CD4-positive, alpha-beta T cell treated with Interleukin-2 at 100 ng/mL for 4 hours (primary cell): ENCODE measurements at places on chromosomes 5 and 9.

GRCh38 chr5:166493612-166494011, 1797.8 kb upstream of the WWC1 start:
- DNase-seq: no peak

- DNase-seq: no peak
These were observed 40.9 kb downstream of the ANKRD55 start for GRCh38 chr5:56192246-56192645.

DNA sequence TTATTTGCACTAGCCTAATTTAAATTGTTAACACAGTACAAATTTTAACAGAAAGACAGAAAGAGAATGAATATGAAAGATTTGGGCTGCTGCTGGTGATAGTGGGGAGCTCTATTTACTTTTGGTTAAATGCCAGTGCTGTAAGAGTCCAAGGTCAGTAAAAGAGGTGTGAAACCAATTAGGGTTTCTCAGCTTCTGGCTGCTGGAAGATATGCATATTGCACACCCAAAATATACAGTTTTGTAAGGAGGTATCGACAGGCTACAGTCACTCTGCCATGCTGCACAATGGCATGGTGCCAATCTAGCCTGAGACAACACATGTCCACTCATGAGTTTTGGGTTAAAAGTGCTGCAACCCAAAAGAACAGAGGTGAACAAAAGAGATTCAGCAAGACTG, 79.3 kb downstream of the PPP2R2B start:
- DNase-seq: peak; percentile 15

GRCh38 chr9:108463932-108464606, 391.7 kb downstream of the ACTL7B start:
- DNase-seq: no peak

- peak; percentile 81 for DNase-seq
These were observed 76.8 kb downstream of the STK10 start for GRCh38 chr5:172110921-172111851.

GRCh38 chr5:68345582-68345981, 130.0 kb downstream of the PIK3R1 start:
- no peak for DNase-seq

GRCh38 chr5:141941307-141941706, 16.7 kb downstream of the PCDH12 start:
- DNase-seq: no peak

- peak; percentile 67 for DNase-seq
These were observed 14.1 kb downstream of the SEMA4D start for GRCh38 chr9:89483592-89484474.

- DNase-seq: no peak
These were observed 142.0 kb downstream of the NSG2 start for GRCh38 chr5:174187481-174187880.

DNA sequence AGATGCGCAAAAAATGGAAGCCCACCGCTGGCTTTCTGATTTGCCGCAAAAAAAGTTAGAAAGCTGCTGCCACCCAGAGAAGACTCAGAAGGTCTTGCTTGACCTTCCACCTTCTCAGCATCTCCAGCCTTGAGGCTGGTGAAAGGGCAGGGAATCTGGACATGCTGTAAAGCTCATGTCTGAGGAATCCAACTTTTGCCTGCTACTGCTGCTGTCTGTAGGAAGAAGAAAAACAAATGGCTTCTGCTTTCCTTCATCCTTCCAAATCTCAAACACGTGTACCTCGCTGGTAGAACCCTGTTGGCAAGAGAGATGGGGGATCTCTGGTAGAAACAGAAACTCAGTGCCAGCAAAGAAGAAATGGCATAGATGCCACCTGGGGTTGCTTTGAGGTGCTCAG, 10.2 kb downstream of the TJP2 start:
- no peak for DNase-seq

GRCh38 chr5:105907016-105907415, 1763.7 kb downstream of the EFNA5 start:
- DNase-seq: no peak

DNA sequence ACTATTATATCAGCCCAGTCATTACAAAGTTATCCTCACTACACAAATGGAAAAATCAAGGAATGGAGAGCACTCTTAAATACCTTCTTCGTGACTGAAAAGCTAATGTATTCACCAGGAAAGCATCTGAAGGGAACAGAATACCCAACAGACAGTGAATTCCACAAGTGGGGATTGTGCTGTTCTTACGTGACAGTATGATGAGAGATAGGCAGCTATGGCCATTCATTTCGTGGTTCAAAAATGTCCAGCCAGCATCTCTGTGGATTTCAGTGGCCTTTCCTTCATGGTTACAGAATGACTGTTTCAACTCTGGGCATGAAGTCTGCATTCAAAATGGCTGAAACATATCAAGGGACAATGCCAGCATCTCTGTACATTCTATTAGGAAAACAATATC, 323.8 kb downstream of the PRELID2 start:
- no peak for DNase-seq

DNA sequence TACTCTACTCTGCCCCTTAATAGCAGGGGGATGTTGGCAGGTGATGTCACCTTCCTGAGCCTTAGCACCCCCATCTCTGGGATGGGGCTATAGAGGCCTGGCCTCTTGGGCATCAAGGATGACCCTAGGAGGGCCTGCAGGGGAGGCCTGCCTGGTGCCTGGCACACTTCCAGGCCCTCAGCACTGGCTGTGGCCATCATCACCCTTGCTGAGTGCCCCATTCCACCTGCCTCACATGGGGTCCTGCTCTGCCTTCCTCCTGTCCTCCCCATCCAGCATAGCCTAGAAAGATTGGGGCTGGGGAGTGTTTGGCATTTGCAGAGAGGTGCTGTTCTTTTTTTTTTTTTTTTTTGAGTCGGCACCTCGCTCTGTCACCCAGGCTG, 17.7 kb upstream of the PHYHD1 start:
- DNase-seq: no peak

DNA sequence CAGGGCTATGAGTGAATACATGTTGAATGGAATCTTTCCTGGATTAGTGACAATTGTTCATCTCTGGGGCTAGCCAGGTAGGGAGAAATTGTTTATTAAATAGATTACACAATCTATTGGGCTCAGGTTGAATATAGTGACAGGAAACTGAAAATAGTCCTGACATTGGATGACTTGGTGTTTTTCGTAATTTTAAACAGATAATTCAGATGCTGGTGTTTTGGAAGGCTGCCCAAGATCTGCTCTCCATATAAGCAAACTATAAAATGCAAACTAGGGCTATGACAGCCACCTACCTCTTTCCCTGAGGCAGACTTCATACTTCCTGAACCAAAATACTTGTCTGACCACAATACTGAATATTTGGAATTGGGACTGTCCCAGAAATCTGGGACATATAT, 99.1 kb downstream of the ENC1 start:
- no peak for DNase-seq

DNA sequence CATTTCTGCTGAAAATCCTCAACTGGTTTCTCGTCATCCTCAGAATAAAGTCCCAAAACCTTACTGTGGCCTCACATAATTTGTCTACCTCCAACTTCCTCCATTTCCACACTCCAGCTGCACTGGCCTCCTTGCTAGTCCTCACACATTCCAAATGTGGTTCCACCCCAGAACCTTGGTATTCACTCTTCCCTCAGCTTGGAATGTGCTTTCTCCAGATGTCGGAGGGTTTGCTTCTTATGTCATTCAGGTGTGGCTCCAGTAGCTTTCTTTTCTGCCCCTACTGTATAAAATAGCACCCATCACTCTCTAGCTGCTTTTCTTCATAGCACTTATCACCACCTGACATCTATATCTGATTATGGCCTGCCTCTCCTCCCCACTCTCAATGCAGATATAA, 102.5 kb upstream of the IFNK start:
- no peak for DNase-seq

DNA sequence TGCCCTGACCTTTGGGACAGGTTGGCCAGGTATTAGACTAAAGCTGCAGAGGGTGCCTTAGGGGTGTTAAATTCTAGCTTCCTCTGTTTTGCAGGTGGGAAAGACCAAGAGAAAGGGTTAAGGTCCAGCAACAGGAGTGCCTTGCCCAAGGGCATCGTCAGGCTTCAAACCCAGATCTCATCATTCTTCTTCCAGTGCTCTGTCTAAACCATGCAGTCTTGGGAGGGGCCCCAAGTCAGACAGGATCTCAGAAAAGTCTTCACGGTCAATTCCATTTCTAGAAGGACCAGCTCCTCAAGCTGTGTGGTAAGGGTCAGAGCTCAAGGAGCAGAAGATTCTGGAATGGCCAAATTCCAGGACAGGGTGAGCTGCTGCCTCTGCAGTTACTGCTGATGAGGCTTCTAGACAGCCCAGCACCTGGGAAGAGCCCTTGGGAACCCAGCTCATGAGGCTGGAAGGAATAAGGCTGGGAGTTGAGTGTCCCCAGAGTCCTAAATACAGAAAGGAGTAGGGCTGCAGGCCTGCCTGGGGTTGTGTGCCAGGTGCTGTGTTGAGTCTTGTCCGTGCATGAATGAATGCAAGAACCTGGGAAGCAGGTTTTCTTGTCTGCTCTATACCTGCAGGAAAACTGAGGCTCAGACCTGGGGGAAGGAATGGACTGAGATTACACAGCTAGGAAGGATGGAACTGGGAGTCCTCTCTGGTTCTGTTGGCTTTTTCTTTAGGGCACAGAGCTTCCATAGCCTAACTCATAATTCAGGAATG, 69.3 kb downstream of the WWC1 start:
- DNase-seq: no peak

- no peak for DNase-seq
These were observed 61.0 kb upstream of the RAD23B start for GRCh38 chr9:107222020-107222522.

- no peak for DNase-seq
These were observed 296.3 kb downstream of the KCNN2 start for GRCh38 chr5:114658194-114658593.

DNA sequence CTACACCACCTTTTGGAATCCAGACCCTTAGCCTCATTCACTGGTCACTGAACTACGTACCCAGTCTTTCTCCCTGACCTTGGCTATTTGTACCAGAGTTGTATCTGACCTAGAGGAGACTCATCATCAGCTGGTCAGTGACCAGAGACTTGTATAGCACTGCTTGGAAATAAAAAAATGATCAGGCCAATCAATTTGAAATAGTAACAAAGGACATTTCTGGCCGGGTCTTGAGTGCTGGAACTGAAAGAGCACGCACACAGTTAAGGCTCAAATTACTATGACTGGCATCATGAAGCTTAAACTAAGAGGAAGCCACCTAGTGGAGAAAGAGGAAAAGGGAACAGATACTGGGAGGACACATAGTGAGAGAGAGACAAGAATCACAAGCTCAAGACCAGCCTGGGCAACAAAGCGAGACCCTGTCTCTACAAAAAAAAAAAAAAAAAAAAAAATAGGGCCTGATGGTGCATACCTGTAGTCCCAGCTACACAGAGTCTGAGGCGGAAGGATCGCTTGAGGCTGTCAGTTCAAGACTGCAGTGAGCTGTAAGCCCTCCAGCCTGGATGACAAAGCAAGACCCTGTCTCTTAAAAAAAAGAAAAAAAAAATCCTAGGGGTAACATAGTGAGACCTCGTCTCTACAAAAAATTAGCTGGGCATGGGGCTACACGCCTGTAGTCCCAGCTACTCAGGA, 12.8 kb upstream of the SRP19 start:
- peak; percentile 68 for DNase-seq

GRCh38 chr5:58143727-58144126, 316.2 kb downstream of the PLK2 start:
- DNase-seq: no peak

DNA sequence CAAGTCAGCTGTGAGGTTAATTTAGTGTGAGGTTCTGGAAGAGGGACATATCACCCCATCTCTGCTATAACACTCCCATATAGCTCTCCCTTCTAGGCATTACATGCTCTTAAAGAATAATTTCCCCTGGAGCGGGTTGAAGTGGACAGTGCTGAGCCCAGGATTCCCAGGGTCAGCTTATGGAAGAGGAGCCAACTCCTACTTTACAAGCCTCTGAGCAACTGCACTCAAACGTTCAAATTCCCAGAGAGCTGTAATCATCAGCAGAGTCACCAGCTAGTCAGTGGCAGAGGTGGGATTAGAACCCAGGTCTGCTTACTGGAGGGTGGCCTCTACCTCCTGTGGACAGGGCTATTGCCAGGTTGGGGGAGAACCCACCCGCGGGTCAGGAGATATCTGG, 1.4 kb downstream of the NEURL1B start:
- DNase-seq: no peak

GRCh38 chr5:140399979-140400729, 1.5 kb upstream of the ANKHD1 start:
- DNase-seq: no peak

DNA sequence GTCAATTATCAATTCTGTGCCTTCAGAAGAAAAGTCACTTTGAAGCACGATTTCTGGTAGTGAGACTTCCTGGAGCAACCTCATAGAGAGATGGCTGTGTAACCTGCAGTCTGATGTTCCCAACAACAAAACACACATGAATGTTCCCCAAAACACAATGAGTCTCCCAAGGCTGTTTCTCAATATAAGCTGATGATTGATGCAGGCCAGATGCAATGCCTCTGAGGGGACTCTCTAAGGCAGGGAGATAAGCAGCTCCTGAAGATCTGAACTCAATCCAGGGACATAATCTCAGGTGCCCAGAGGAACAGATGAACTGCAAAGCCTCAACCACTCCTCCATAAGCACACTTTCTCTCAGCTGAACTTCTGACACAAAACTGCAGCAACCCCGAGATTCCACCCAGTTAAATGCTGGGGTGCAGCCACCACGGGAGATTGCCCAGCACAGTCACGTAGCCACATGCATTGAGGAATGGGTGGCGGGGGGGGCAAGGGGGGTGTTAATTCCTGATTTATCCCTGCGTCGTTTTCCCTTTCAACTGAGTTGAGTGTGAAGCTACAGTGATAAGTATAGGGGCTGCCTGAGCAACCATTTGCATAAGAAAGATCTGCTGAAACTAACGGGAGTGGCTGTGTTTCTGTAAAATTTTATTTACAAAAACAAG, 122.7 kb upstream of the RASEF start:
- DNase-seq: no peak

DNA sequence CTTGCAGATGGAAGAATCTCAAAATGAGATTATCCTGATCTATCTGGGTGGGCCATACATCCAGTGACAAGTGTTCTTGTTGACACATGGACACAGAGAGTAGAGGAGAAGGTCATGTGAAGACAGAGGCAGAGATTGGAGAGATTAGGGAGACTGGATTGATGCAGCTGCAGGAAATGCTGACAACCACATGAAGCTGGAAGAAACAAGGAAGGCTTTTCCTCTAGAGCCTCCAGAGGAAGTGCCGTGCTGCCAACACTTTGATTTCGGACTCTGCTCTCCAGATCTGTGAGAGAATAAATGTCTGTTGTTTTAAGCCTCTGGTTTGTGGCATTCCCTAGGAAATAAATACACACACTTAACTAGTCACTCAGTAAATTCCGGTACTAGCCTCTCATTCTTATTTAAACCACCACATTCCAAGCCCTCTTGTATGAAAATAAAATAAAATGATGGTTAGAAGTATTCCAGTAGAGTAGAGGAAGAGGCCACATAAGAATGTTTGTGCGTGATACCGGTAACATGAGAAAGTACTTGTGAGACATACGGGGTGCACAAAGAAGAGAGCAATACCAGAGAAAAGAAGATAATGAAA, 110.9 kb upstream of the DMAC1 start:
- no peak for DNase-seq

DNA sequence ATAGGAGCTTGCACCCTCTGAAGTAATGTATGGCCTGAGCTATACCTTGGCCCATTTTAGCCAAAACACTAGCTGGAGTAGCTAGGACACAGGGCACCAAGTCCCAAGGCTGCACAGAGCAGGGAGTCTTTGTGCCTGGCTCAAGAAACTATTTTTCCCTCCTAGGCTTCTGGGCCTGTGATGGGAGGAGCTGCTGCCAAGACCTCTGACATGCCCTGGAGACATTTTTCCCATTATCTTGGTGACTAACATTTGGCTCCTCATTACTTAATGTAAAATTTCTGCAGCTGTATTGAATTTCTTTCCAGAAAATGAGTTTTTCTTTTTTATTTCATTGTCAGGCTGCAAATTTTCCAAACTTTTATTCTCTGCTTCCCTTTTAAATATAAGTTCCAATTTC, 1099.2 kb downstream of the CDH18 start:
- no peak for DNase-seq
